ENCODE measurements at places on chromosomes 5 and 9.

GRCh38 chr9:84937180-84937579, 267.7 kb downstream of the NTRK2 start:
- ATAC-seq = peak; percentile 94

- no peak for ATAC-seq
These were observed 47.4 kb upstream of the VLDLR start for GRCh38 chr9:2574203-2574602.

GRCh38 chr9:79575547-79575946, 3.8 kb downstream of the TLE4 start:
- ATAC-seq = no peak

DNA sequence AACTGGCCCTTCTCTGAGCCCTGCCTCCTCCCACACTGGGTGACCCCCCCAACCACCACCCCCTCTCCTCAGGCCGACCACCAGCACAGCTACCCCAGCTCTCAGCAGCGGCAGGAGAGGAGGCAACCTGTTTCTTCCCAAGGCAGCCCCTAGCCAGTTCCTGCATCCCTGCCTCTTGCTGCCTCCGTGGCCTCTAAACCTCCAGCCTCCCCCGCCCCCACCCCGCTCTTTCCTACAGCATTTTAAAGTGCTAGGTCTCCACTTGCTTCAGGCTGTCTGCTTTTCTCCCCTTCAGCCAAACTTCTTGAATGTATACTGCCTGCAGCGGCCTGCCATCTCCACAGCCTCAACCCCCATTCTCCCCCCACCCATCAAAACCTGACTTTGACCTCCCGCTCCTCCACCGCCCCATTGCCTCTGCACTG, 135.6 kb downstream of the DAB2IP start:
- no peak for ATAC-seq

DNA sequence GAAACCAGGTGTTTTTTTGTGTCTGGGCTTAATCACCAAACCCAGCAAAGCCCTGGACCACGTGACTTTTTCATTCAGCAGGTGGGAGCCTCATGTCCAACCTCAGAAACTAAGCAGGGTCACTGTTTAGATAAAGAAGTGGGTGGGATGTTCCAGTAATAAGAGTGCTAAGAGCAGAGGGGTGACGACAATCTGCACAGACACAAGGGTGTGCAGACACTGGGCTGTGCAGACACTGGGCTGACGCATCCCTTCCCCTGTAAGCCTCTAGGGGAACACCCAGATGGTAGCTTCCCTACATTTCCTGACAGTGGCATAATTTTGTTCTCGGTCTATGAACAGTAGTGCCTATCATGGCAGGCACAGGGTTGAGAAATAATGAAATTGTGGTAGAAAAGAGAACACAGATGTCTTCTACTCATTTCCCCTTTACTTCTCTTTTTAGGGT, 85.1 kb downstream of the SAXO1 start:
- no peak for ATAC-seq

- no peak for ATAC-seq
These were observed 11.0 kb downstream of the RNF145 start for GRCh38 chr5:159198063-159199036.

GRCh38 chr5:133828722-133829121, 139.7 kb downstream of the C5orf15 start:
- no peak for ATAC-seq

GRCh38 chr9:111148052-111149017, 110.1 kb upstream of the LPAR1 start:
- no peak for ATAC-seq

DNA sequence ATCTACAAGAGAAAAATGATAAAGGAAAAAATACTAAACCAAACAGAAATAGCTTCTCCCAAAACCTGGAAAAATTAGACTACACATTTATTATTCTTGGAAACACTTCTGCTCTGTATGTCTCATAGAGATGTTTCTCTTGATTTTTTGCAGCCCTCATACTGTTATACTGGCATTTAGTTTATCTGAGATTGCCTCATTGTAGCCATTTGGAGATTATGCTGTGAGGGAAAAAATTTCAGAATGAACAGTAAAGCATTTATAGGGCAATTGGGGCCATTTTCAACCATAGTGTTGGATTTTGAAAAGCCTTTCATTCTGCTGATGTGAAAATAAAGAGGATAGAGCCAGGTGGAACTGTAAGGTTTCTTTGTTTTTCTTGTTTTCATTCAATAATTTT, 441.8 kb upstream of the RIOK2 start:
- ATAC-seq = no peak

Data from motor neuron (in vitro differentiated cells).